Stimulated activated CD4-positive, alpha-beta T cell treated with anti-CD3 and anti-CD28 coated beads, Interleukin-4, amount 100 ng/mL, for 48 hours (primary cell): ENCODE measurements at places on chromosomes 16 and 17.

- no peak for DNase-seq
Observed at GRCh38 chr16:53960954-53961616, 257.1 kb downstream of the FTO start.

GRCh38 chr17:75724016-75725003, 3.1 kb downstream of the ITGB4 start:
- DNase-seq = no peak

DNA sequence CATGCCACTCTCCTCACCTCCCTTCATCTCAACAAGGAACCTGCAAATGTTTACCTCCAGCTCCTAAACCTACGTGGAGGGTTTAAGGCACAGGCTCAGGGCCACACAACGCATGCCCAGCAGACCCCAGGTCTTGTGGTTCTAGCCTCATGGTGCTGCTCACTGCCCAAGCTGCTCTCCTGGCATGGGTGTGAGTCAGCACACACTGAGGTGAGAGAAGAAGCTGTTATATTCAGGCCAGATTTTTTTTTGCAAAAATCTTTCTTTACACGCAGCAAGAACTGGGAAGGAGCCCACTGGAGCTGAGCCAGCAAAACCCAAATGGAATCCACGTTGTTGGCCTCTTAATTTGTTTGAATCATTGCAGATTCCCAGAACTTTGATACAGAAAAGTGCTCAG, 5.5 kb upstream of the C16orf96 start:
- no peak for DNase-seq

DNA sequence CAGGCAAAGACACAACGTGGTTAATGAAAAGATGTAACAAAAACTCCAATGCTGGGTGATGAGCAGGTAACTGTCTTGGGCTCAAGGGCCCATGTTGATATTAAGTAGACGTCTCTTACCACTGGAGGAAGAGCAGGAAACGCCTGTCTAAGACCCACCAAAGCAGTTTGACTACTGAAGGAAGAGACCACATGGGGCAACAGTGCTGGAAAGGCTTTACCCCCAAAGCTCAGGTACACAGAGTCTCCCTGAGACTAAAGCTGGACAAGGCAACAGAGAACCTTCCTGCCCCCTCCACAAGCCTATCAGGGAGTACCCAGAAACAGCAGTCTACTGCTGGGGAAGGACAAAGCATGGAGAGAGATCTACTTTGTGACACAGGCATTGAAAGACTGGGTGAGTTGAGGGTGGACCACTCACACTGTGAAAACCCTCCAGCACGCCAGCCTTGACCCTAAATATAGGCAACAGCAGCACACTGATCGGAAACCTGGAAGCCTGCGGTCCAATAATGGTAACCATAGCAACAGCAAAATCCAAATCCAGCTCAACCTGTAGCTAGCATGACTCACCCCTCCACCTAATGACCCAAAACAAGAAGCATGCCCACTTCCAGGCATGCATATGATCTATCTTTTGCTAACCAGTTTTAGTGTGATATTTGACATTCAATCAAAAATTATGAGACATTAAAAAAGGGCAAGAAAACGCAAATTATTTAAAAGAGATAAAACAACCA, 270.5 kb upstream of the SDK2 start:
- DNase-seq = no peak

DNA sequence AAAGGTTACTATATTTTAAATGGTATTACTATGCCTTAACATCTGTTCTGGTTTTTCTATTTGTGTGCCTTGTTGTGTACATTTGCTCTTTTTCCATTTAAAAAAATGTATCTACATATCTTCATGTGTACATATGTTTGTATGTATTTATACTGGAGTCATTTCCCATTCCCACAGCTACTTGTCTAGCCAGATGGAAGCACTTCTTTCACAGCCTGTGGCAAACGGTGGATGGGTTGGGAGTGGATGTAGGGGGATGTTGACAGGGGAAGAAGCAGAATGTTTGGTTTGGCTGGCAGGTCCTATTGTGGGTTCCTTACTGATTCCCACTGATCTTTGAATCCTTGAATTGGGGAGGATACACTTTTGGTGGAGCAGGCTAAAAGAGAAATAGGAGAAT, 93.6 kb upstream of the CNTNAP4 start:
- no peak for DNase-seq
